ENCODE measurements at places on chromosomes 2 and 18. TPM values are rescaled to one million over a fixed set of nuclear protein-coding genes. Genes with fewer than 3 reads are reported as not detected.

DPP4 gene
- total RNA-seq: 163 TPM

GPR148 gene
- total RNA-seq: not detected

NT5C1B gene
- total RNA-seq: not detected

HADHB gene
- total RNA-seq: 176 TPM

SLC5A7 gene
- not detected for total RNA-seq

Data from smooth muscle cell of trachea (primary cell).